ENCODE measurements at places on chromosomes 2 and 18. TPM values are rescaled to one million over a fixed set of nuclear protein-coding genes. Genes with fewer than 3 reads are reported as not detected.
A peak's percentile ranks its signal among the peaks of the same experiment; 100 is the strongest.

ARHGEF33 gene
- 1.6 TPM for total RNA-seq

OR6B2 gene
- total RNA-seq: not detected

TRABD2A gene
- total RNA-seq: 2.2 TPM

MBOAT2 gene
- 23.6 TPM for total RNA-seq

DLGAP1 gene
- 0.96 TPM for total RNA-seq

CPS1 gene
- 5.2 TPM for total RNA-seq

CRYGC gene
- total RNA-seq: not detected

LIPG gene
- 1.6 TPM for total RNA-seq

ANKRD62 gene
- total RNA-seq: not detected

CSRNP3 gene
- 10.0 TPM for total RNA-seq

SKA1 gene
- 0.48 TPM for total RNA-seq

GRCh38 chr2:225458431-225459117 is 59.1 kb downstream of the NYAP2 start:
- H3K27ac ChIP-seq: no peak overlapping the region
- H3K27me3 ChIP-seq: no peaks in the 10 kb centered on the region
- DNase-seq: no peak

- no peaks in the 10 kb centered on the region for H3K36me3 ChIP-seq
- H3K27me3 ChIP-seq: no peaks in the 10 kb centered on the region
- no peak overlapping the region for H3K27ac ChIP-seq
- no peaks in the 10 kb centered on the region for H3K4me1 ChIP-seq
- no peak overlapping the region for H3K4me3 ChIP-seq
These were observed 375.8 kb upstream of the FANCL start for GRCh38 chr2:58616961-58617360.

- DNase-seq: no peak
- no peaks in the 10 kb centered on the region for H3K36me3 ChIP-seq
- H3K27ac ChIP-seq: no peak overlapping the region
- H3K27me3 ChIP-seq: no peaks in the 10 kb centered on the region
These were observed 742.4 kb downstream of the DCDC2C start for GRCh38 chr2:4445821-4446220.

DNA sequence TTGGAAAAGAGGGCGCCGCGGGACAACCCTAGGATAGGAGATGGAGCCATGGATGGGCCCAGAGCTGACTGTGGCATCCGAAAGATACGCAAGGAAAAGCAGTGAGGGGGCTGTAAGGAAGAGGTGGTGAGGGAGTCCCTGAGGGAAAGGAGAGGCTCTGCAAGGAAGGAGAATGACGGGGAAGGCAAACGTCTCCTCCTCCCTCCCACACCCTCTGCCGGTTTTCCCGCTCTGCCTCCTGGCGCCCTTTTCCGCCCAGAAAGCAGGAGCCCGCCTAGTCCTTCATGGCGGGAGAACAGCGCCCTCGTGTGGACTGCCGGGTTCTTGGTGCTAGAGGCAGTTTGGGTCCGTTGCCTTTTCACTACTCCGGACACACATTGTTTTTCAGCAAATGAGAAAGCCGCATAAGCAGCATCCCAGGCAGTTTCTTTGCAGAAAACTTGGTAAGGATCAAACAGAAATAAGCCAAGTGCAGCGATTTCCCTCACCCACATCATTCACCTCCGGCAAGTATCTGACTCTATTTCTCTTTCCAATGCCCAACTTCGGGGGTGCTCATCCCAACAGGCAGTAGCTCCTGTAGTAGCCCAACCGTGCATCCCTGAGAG is 200.4 kb downstream of the INO80D start:
- DNase-seq: peak; percentile 76
- H3K27me3 ChIP-seq: no peaks in the 10 kb centered on the region
- no peaks in the 10 kb centered on the region for H3K4me1 ChIP-seq
- no peak overlapping the region for H3K4me3 ChIP-seq
- H3K27ac ChIP-seq: no peak overlapping the region

DNA sequence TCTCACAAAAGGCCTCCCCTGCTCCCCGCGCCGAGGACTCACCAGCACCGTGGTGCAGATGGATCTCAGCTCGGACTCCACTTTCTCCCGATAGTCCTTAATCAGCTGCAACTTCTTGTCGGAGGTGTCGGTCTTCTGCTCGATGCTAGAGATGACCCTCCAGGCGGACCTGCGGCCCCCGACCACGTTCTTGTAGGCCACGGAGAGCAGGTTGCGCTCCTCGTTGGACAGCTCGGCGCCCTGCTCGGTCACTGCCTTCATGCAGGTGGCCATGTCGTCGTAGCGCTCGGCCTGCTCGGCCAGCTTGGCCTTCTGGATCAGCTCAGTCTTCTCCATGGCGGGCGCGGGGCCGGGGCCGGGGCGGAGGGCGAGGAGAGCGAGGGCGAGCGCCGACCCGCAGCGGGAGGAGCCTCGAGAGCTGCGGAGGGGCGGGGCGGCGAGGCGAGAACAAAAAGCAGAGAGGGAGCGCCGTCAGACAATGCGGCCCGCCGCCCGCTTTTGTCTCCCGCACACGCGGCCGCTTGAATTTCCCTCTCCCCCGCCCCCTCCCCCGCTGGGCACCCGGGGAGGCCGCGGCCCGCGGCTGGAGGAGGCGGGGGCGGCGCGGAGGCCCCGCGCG is 571 bp downstream of the YWHAQ start:
- no peaks in the 10 kb centered on the region for H3K27me3 ChIP-seq
- no peaks in the 10 kb centered on the region for H3K36me3 ChIP-seq
- peaks cover 18% of the 10 kb centered on the region for H3K4me1 ChIP-seq
- peak overlapping the region; percentile 96 for H3K27ac ChIP-seq
- peak overlapping the region; percentile 96 for H3K4me3 ChIP-seq

GRCh38 chr2:16207611-16208010 is 267.3 kb downstream of the MYCN start:
- H3K36me3 ChIP-seq: no peaks in the 10 kb centered on the region
- H3K27ac ChIP-seq: no peak overlapping the region
- DNase-seq: no peak

GRCh38 chr2:186575856-186576255 is 14.0 kb upstream of the ITGAV start:
- H3K27me3 ChIP-seq: no peaks in the 10 kb centered on the region
- H3K27ac ChIP-seq: no peak overlapping the region
- no peak for DNase-seq
- H3K4me3 ChIP-seq: no peak overlapping the region
- H3K36me3 ChIP-seq: no peaks in the 10 kb centered on the region

GRCh38 chr18:26133652-26134051 is at the start of gene PSMA8:
Gene PSMA8, plus strand, starts transcription at chr18:26133869. Its CDS starts 97 bp downstream, at chr18:26133966.
- no peak within 1 kb of the TSS for H3K27ac ChIP-seq
- no peak for DNase-seq
- no peaks in the 10 kb centered on the region for H3K36me3 ChIP-seq
- H3K4me3 ChIP-seq: peak within 1 kb of the TSS; percentile 10
- no peaks in the 10 kb centered on the region for H3K27me3 ChIP-seq

DNA sequence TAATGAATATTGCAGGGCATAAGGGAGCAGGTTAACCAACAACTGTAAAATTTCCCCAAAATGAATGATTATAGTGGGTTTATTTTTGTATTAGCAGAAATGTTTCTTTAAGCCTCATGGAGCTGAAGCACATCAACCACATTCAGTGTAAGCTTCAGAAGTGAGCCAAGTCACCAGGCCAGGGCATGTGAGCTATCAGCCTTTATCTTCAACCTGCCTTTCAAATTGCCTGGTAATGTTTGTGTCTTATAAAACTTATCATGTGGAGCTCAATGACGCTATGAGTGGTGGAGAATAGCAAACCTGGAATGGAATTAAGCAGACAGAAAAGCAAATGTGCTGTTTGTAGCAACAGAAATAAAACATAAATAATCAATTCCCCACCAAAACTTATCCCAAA is 1068.4 kb downstream of the LRP1B start:
- no peak overlapping the region for H3K27ac ChIP-seq
- DNase-seq: no peak
- H3K4me3 ChIP-seq: no peak overlapping the region
- no peaks in the 10 kb centered on the region for H3K4me1 ChIP-seq

DNA sequence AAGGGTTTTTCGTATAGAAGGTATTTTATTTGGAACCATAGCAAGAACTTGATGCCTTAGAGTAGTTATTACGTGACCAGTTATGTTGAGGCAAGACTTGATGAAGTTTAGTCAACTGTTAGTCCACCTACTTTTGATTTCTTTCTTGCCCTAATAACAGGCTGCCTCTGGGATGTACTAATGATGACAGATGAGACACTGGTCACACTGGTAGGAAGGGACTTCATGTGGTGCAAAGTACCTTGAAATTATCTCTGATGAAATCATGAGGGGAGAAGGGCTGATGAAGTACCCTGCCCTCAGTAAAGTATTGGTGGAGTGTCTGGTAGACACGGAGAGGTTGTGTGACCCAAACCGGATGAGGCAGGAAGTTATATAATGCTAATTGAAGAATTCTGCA is 5.4 kb downstream of the DIS3L2 start:
- no peaks in the 10 kb centered on the region for H3K4me1 ChIP-seq
- no peak overlapping the region for H3K27ac ChIP-seq
- H3K4me3 ChIP-seq: no peak overlapping the region
- H3K36me3 ChIP-seq: no peaks in the 10 kb centered on the region
- DNase-seq: no peak
- H3K27me3 ChIP-seq: no peaks in the 10 kb centered on the region
